ENCODE measurements at places on chromosomes 5 and 9. TPM values are rescaled to one million over a fixed set of nuclear protein-coding genes. Genes with fewer than 3 reads are reported as not detected.

GRCh38 chr5:135158982-135159381, 125.0 kb upstream of the PITX1 start:
- no peak for DNase-seq

- no peak for DNase-seq
Observed at GRCh38 chr9:135144581-135145170, 57.2 kb downstream of the OLFM1 start.

DNA sequence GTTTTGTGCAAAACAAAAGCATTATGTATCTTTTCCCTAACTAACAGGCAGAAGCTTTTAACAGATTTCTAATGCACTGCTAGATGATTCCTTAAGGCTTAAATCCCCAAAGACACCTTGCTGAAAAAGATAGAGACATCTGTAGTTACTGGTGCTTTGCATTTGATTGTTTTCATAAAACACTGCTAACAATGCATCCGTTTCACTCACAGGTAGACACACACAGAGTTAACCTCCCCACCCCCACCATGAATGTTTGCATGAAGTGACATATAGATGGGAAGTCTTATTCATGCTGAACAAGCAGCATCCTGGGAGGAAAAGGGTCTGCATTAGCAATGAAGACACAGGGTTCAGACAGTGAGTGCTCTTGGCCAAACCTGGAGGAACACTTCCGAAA, 100.9 kb downstream of the ASTN2 start:
- no peak for DNase-seq

CXCL14 gene
- total RNA-seq, result 27.5 TPM
